ENCODE measurements at places on chromosomes 4 and X.

- DNase-seq: no peak
These were observed 115.9 kb upstream of the RBPJ start for GRCh38 chr4:26204911-26205370.

- DNase-seq: no peak
These were observed 52.9 kb downstream of the PPP2R2C start for GRCh38 chr4:6419452-6420028.

- DNase-seq: no peak
These were observed at the start of gene SRPX for GRCh38 chrX:38220415-38221390. TSS of gene SRPX (minus strand) at chrX:38220871. CDS start at chrX:38220792, 79 bp downstream.

DNA sequence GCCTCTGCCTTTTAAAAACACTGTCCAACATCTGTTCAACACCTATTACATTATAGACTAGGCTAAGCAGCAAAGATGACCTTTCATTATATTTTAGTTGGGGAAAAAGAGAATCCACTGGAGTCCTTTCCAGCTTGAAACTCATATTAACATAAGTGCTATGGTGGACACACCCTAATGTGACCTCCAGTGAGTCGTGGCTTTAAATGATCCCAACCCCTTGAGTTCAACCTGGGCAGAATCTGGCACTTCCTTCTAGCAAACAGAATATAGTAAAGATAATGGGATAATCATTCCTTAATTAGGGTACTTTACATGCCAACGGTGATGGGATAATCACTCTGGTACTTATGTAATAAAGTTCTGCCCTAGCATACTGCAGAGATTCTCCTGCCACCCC is 162.6 kb downstream of the MAB21L2 start:
- DNase-seq: no peak

- no peak for DNase-seq
These were observed at the start of gene IL1RAPL2 for GRCh38 chrX:104565791-104566680. TSS of gene IL1RAPL2 (plus strand) at chrX:104566199.

DNA sequence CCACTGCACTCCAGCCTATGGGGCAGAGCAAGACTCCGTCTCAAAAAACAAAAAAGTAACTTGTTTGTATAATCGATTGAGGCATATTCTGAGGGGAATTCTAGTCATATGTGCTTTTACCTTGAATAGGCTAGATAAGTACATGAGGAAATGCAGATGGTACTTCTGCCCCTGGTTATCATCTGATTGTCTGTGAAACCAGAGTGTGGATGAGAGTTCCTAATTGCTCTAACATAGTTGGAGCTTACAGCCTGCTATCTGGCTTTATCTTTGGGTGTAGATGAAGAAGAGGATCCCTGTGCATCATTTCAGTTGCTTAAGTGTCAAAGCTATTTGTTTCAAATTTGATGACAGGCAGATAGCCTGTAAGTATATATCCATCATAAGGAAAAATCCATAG is 205.1 kb downstream of the RAPGEF2 start:
- DNase-seq: no peak

DNA sequence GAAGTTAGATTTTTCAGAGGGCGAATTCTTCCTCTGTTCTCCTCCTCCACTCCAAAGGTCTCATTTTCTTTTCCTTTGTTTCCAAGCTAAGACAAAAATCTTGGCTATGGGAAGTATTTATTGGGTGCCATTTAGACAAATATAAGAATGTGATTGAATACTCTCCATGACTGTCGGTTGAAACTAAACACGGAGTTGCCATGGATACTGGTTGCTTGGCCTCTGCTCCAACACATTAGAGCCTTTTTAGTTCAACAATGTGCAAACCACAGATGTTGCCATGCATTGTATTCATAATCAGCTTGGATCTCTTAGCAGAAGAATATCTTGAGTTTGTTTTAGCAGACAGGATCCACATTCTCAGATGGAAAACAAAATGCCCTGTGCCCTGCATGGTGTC is 366.5 kb upstream of the LCORL start:
- DNase-seq: no peak

DNA sequence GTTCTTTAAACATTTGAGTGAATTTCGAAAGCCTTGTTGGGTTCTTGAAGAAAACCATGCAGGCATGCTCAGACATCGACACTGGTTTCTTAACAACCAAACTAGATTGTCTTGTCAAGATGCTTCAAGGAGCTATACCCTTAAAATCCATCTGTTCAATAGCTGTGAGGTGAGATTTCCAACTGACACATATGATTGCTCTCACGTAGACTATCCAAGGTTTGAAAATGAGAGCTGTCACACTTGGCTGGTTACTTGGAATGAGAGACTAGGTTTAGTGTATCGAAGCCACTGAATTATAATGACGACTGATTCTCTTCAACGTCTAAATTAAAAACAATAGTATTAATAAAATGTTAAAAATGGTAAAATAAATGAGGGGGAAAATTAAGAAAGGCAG is 2725.5 kb downstream of the ARAP2 start:
- DNase-seq: no peak

DNA sequence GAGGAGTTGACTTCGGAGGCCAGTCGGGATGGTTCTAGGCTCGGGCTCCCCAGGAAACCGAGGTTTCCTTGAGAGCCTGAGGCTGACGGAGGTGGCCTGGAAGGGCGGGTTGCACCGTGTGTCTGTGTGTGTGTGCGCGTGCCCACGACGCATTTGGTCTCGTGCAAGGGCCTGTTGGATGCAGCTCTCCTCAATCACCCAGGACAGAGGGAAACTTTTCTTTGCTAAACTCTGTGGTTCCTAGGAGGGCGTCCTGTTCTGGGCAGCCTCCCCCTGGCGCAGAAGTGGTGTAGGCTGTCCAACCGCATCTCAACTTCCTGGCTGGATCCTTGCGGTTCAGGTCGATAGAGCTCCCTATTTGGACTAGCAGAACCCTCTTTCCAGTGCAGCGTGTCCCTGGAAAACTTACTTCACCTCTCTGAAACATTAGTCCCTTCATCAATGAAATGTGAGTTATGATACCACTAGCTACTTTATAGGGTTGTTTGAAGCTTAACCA is 973 bp downstream of the STK32B start:
- DNase-seq: no peak

- DNase-seq: no peak
These were observed 87.8 kb upstream of the BMP2K start for GRCh38 chr4:78688366-78688765.
